ENCODE measurements at places on chromosomes 3 and 15.

GRCh38 chr3:73427048-73427706 is 197.6 kb downstream of the PDZRN3 start:
- ATAC-seq, result no peak

- no peak for ATAC-seq
Measured at GRCh38 chr3:130661140-130661891, 85.3 kb downstream of the PIK3R4 start.

- no peak for ATAC-seq
Measured at GRCh38 chr3:25508901-25509300, 80.8 kb downstream of the RARB start.

GRCh38 chr15:101233651-101234280 is 18.1 kb downstream of the CHSY1 start:
- no peak for ATAC-seq

- ATAC-seq, result no peak
Measured at GRCh38 chr3:99949956-99950670, 132.5 kb downstream of the CMSS1 start.

DNA sequence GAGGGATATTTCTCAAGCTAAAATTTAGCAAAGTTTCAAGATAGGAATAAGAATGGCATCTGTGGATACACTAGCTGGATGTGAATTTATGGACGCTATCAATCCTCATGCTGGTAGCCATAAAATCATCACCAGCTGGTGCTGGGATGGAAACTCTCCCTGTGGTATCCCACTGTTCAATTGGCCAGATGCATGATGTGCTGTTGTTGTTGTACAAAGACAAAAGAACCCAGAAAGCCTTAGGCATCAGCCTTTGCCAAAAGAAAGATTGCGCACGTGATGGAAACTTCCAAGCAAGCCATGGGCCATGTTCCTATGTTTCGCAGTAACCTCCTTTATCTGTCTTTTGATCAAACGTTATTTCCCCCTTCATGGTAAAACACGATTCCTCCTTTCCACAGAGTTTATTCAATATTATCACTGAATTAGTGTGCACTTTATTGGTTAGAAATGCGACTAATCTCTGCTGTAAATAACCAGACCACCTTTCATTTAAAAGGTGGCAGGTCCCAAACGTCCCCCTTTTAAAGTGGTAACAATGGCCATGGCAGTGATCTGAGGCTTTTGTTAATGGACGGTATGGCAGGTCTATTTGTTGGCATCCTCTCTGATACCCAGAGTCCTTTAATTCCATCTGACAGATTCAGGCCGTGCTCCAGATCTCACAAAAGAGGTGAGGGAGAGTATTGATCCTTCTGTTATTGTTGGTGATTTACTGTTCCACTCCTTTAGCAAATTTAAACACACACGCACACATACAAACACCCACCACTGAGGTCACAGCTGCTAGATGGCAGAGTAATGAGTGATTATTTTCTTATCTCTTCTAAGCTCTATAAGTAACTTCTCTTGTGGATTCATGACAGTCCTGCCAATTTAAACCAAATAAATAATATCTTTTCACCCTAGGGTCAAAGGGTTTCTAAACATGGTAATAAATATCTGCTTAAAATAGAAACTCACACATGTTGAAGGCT is 291.2 kb upstream of the KCNMB2 start:
- ATAC-seq, result no peak

DNA sequence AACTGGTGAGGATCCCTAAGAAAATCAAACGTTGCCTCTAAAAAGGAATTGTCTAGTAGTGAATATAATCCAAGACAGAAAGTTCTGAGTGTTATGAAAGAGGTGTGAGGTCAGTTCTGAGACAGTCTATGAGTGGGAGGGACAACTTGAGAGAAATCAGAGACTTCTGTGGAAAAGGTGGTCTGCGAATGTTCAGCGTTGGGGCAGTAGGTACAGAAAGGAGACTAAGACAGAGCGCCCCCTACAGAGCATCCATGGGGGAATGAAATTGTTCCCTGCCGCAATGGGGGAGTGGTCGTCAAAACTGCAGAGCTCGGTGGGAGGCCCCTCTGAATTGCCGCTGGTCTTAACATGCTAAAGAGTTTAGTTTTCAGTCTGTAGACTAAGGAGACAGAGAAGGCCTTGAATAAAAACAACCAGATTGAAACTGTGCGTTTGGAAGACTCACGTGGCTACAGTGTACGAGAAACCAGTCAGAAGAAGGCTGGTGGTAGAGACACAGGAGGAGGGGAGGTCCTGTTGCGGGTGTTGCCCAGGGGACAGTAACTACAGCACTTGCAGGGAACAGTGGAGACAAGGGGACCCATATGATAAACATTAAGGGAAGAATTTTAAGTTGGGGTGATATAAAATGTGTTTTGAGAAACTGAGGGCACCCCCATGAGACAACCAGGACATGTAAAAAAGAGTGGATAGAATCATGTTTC is 6.9 kb downstream of the TNIK start:
- no peak for ATAC-seq

DNA sequence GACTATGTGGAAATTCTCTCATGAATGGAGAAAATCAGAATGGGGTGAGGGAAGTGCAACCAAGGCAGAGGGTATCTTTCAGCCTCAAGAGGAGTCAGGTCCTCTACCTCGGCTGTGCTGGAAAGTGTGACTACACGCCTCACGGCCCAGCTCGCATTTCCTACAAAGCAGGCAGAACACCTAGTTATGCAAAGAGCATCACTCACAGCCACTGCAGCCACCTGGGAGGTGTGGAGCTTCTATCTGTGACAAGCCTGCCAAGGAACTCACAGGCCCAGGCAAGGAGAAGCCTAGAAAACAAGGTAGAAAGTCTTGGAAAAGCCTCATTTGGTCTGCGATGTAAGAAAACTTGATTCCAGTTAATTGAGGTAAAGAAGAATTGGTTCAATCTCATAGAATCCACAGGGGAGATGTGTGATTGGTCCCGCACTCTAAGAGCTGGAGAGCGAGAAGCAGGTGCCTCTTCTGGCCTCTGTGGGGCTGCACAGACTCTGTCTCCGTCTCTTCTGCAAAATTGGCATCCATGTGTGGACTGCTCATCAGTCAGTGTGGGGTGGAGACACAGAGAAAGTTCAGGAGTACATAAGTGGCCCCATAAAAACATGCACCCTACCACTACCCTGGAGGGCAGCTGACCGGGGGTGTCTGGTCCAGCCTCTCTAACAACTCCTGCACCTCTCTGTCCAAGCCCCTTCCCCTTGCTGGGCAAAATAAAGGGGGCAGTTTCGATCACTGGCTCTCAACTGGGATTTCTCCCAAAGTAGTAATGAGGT is 76.8 kb downstream of the TAMM41 start:
- peak; percentile 2 for ATAC-seq

GRCh38 chr15:93980261-93980911 is 251.0 kb upstream of the MCTP2 start:
- no peak for ATAC-seq

DNA sequence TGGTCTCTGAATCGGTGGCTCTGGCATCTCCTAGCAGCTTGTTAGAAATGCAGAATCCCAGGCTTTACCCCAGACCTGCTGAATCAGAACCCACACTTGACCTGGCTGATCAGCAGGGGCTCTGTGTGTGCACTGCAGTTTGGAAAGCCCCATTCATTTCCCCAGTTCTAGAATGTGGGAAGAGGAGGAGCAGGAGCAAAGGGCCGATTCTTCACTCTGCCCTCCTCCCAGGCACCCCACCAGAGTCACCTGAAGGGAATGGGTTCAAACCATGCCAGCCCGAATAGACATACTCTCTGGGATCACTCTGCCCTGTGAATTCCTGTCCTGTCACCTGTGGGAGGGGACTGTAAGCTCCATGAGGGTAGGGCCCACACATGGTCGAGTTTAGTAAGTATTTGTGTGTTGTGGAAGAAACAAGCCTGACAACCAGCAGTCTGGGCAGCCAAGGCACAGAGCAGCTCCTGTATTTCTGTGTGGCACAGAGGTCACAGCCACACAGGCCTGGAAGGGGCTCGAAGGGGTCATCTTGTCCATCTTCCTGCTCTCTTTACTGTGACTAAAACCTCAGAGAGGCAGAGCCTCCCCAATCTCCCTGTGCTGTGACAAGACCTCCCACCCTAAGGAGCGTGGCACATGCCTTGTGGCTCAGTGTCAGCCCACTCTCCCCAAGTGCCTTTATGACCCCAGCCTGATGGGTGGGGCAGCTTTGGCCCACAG is 29.0 kb upstream of the HHATL start:
- no peak for ATAC-seq

GRCh38 chr3:110311541-110311940 is 760.1 kb upstream of the NECTIN3 start:
- no peak for ATAC-seq

DNA sequence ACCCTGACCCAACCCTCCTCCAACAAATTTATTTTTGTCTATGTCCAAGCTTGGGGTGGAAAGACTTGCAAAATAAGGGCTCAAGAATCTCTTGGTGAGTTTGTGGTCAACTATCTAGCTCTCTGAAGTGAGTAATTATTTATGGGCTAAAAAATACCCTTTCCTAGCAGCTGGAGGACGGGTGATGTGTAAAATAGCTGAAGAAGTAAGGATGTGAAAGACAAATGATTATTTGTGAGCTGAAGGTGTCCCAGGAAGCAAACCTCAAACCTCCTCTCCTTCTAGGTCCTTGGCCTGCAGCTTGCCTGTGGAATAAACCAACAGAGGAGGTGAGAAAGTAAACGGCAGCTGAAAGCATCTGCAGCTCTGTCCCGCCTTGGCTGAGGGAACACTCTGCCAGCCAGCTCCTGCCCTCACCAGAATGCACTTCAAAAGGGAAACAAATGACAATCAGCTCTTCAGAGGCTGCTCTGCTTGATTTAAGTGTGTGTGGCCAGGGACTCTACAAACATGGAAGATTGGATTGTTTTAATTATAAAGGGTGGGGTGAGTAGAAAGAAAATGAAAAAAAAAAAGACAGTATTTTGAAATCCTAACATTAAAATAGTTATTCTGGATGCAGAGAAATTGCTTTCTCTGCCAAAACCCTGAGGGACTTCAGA is 60.3 kb downstream of the TM4SF4 start:
- no peak for ATAC-seq

DNA sequence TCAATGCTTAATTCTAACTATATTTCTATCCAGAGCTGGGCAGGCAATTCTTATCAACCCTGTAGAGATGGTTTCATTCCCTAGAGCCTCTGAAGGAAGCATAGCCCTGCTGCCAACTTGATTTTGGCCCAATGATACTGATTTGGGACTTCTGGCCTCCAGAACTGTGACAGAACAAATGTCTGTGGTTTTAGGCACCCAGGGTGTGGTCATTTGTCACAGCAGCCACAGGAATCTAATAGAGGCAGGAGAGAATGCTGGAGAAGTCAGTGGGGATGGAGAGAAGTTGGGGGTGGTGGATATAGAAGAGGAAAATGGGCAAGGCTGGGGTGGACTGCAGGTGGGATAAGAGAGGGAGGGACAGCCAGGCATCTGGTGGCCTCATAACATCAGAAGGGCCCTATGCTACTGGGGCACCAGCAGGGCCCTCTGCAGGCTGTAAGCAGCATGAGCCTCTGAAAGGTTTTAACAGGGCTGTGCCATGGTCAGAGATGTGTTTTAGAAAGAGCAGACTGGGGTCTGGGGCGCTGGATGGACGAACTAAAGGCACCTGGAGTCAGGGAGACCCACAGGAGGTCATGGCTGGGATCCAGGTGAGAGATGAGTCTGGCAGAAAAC is 19.8 kb downstream of the MRPS11 start:
- ATAC-seq, result no peak

- ATAC-seq, result peak; percentile 62
Measured at GRCh38 chr15:41936649-41937567, 35.4 kb downstream of the EHD4 start.

DNA sequence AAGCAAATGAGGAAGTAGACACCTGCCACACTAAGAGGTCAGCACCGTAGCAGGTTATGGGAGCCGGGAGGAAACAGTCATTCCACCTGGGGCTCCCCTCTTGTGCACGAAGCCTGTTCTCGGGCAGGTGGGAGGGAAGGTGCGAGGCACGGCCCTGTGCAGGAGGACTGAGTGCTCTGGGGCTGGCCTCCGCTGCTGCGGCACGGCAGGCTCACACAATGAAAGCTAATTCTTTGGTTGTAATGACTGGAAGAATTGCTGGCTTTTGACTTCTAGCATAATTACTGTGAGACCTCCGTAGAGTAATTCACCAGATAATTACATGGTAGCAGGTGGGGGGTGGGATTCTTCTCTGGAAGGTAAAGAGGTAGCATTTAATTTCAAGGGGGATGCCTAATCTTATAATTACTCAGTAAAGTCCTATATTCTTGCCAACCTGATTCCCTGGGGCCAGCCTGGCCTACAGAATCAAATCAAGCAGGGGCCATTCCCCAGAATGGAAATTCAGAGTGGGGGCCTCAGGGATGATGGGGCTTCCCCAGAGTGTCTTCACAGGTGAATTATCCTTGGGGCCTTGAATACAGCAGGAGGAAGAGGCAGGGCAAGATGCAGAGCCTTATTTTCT is 129.1 kb downstream of the TPRA1 start:
- no peak for ATAC-seq

DNA sequence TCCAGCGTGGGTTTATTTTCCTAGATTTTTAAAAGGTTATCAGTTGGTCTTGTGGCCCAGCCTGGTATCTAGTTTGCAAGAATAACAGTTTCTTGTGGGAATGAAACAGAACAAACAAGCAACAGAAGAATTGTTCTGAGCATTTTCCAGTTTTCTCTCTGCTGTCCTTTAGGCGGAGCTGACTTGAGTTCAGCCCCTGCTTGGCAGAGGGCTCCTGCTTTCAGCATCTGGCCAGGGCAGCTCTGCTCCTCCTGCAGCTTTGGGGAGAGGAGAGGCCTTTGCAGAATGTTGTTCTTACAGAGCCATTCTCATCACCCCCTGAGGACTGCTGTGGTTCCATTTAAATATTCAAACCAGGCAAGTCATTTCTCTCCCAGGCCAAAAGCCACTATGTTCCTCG is 117.7 kb downstream of the ALDH1A2 start:
- no peak for ATAC-seq

- no peak for ATAC-seq
Measured at GRCh38 chr3:14915636-14916222, 31.7 kb upstream of the NR2C2 start.

- no peak for ATAC-seq
Measured at GRCh38 chr3:52052831-52053306, 3.5 kb downstream of the DUSP7 start.

DNA sequence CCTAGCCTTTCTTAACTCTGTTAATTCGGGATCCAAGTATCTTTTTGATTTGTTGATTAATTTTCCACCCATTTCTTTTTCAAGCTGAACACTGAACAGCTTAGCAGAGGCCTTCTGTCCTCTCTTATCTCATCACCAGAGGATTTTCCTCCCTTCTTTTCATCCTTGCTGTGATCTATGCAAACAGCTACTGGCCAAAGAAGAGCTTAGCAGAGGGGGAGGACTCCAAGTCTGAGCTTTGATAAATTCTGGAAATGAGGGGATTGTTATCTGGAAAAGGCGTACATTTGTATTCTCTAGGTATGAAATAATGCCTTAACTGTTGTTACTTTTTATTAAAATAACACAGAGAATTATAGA is 13.4 kb downstream of the DZIP3 start:
- no peak for ATAC-seq

- ATAC-seq, result peak; percentile 77
Measured at GRCh38 chr3:47016934-47017435, 37.5 kb downstream of the NBEAL2 start.

DNA sequence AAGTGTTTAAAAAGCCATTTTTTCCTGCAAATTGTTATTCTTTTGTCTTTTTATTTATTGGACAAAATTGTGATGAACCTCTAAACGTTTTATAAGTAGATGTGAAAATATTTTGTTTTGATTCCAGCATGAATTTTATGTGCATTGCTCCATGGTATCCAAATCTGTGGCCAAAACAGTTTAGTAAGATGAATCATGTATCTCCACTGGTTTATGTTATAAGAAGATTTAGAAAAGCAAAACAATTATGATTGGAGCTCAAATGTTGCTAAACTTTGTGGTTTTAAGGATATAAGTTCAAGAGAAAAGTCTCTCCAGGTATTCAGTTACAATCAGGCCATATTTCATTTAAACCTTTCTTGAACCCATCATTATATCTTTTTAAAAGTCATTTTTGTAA is 80.9 kb downstream of the NECTIN3 start:
- no peak for ATAC-seq

Measured in activated CD4-positive, CD25-positive, alpha-beta regulatory T cell treated with anti-CD3 and anti-CD28 coated beads, Interleukin-2, amount 50 U/mL, for 24 hours (primary cell).